B cell (primary cell): ENCODE measurements at places on chromosomes 7 and 10.

DNA sequence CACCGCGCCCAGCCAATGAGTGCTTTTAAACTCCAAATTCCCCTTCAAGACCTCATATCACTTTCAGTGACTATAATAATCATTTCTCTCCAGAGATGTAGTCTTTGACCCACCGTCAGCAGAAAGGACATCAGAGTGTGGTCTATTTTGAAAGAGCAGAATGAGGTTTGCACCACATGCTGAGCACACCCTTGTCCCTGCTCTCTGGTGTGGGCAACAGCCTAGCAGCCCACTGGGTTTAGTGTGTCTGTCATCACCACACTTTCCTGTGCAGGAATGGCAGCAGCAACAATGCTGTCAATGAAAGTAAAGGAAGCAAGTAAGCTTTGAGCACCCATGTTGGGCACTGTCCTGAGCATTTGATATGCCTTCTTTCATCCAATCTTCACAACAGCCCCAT is 122.4 kb downstream of the PLXNA4 start:
- DNase-seq, result no peak

- DNase-seq, result no peak
These were observed 337.6 kb downstream of the CDC14C start for GRCh38 chr7:49261928-49262327.

- no peak for DNase-seq
These were observed 9.2 kb upstream of the SFRP5 start for GRCh38 chr10:97780841-97781617.

DNA sequence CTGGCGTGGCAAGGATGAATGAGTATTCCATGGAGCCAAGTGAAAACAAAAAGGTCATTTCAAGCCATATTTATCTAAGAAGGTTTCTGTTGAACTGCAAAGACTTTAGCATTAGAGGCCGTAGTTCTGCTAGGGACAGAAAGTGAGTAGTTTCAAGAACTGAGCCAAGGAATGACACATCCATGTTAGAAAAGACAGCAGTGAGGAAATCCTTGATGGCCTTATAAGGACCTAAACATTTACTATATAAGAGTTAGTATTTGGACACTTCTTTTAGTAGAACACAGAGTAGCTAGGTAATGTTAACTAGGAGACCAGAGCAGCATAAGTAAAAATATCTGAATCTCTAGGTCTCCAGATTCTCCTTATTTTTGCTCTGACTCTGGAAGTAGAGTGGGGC is 329.8 kb upstream of the SEMA3D start:
- DNase-seq, result no peak

- no peak for DNase-seq
These were observed 265.7 kb upstream of the NPY start for GRCh38 chr7:24018331-24018730.

DNA sequence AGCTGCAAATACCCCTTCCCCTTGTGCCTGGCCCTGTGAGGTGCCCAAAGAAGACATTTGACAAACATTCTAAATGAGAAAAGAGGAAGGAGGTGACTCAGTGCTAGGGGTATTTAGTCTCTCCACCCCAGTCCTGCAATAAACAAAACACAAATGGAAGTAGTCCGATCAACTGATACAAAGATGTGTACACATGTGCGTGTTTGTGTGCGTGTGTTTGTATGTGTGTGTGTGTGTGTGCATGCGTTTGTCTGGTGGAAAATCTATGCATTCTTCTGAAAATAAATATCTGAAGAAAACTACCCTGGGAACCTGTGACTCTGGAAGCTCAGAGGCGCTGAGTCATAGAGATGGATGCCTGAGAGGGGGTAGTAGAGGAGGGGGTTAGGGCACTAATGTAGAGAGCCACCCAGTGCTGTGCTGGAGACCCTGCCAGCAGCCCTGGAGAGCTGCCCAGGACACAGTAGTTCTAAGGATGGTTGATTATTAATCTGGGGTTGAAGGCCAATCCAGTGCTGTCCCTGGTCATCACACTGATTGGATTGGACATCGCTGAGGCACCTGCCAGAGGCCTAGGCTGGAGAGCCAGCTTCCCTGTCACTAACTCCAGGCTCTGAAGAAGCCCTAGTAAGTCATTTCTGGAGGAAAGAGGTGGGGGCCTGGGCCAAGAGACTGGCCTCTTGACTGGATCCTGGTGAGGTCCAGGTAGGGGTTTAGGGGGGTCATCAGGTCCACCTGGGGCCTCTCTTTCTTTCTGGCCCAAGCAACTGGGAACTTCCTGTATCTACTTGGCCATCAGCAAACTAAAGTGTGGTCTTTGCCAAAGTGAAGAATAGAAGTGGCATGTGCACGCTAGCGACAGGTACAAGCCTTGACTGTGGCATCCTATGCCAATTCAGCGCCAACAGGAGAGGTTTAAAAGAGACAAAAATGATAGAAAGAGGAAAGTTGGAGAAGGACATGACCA is 18.5 kb downstream of the SFTPA1 start:
- no peak for DNase-seq

- peak; percentile 89 for DNase-seq
These were observed at the start of gene NDUFB8 for GRCh38 chr10:100529475-100530298. TSS of gene NDUFB8 (minus strand) at chr10:100529871. CDS start at chr10:100529851, 20 bp downstream.
